Myometrial cell (primary cell): ENCODE measurements at places on chromosomes 13 and 19. TPM values are rescaled to one million over a fixed set of nuclear protein-coding genes. Genes with fewer than 3 reads are reported as not detected.

Gene AMER2
- total RNA-seq: not detected in 2 replicates

Gene TMEM143
- 2.9 and 8.3 TPM in 2 replicates for total RNA-seq

Gene ATP8A2
- under 0.01 TPM in 1 of 2 replicates, not detected in the other for total RNA-seq

Gene DACH1
- total RNA-seq: under 0.01 TPM in 1 of 2 replicates, not detected in the other

Gene PPM1N
- 0.58 and 5.1 TPM in 2 replicates for total RNA-seq

Gene IFI30
- not detected in 2 replicates for total RNA-seq

Gene FUT6
- total RNA-seq: not detected in 2 replicates
